ENCODE measurements at places on chromosomes 2 and 18.

GRCh38 chr2:231917280-231918066 lies 8.7 kb downstream of the NPPC start:
- no peak overlapping the region for H3K27ac ChIP-seq
- no peak for DNase-seq
- no peak overlapping the region for H3K4me3 ChIP-seq
- H3K36me3 ChIP-seq: no peaks in the 10 kb centered on the region

GRCh38 chr2:225122583-225123486 lies 80.6 kb upstream of the DOCK10 start:
- peak; percentile 41 for DNase-seq
- H3K36me3 ChIP-seq: no peaks in the 10 kb centered on the region
- H3K27me3 ChIP-seq: no peaks in the 10 kb centered on the region
- H3K27ac ChIP-seq: no peak overlapping the region
- peaks cover 2% of the 10 kb centered on the region for H3K4me1 ChIP-seq

DNA sequence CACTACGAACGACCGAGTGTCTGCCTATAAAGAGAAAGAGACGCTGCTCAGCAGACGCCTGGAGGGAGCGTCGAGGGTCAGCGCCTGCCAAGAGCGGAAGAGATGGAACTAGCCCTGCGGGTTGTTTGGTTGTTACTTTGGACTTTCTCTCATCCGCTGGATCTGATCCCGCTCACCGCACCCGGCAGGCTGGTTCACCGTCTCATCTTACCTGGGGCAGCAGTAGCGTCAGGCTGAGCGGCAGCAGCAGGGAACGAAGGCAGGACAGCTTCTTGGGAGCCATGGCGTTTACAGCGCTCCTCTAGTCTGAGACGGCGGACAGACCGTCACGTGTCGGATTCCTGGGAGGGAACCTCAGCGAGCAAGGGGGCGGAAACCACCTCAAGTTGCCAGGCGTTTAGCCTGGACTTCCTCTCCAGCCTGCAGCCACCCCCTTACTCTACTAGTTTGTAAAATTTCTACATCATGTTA lies 1.9 kb downstream of the GLB1L start:
- no peak for DNase-seq
- peak overlapping the region; percentile 43 for H3K4me3 ChIP-seq
- H3K27ac ChIP-seq: peak overlapping the region; percentile 68
- H3K36me3 ChIP-seq: peaks cover 28% of the 10 kb centered on the region
- no peaks in the 10 kb centered on the region for H3K27me3 ChIP-seq

DNA sequence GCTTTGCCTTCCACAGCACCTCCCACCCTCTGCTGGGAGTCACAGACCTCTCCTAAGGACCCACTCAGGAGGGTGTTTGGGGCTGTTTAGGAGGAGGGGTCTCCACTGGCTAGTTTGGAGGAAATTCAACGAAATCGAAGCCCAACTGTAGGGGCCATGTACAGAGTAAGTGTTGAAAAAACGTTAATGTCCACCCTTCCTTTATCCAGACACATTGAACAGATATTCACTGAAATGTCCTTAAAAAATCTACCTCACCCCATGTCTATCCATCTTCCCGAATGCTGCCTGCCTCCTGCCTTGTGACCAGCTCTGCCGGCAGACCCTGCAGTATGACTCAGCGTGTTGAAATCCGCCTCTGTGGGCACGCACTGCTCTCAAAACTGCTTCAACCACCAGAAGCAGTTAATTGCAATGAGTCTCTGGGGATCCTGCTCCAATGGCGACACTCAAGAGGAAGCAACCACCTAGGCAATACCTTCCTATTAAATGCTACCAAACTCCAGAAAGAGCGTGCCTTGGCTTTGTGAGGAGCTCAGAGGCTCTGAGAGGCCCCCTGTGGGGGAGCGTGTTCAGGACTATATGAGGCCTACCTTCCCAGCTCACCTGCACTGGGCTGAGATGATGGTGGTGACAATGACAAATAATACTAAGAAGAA lies 61.4 kb upstream of the RTN4 start:
- no peaks in the 10 kb centered on the region for H3K36me3 ChIP-seq
- H3K4me3 ChIP-seq: no peak overlapping the region
- H3K4me1 ChIP-seq: no peaks in the 10 kb centered on the region
- H3K27me3 ChIP-seq: no peaks in the 10 kb centered on the region
- DNase-seq: no peak

DNA sequence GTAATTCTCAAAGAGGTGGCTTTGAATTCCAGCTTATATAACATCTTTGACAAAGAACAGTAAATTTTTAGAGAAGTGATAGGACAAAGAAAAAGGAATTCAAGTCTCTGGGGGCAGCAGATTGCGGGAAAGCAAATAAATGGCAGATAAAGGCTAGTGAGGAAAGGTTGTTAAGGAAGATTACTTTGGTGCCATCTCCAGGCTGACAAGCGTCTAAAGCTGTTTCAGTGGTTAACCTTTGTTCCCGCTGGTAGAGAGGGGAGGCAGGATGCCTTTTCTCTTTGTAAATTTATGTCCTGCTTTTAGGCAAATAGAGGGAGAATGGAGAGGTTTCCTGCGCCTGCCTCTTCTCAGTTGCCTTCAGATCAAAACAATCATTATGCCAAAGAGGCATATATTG lies 431.2 kb upstream of the CHST9 start:
- DNase-seq: no peak
- no peak overlapping the region for H3K27ac ChIP-seq
- H3K4me1 ChIP-seq: no peaks in the 10 kb centered on the region
- no peak overlapping the region for H3K4me3 ChIP-seq
- H3K36me3 ChIP-seq: no peaks in the 10 kb centered on the region

- no peak overlapping the region for H3K4me3 ChIP-seq
- H3K27ac ChIP-seq: no peak overlapping the region
Measured at GRCh38 chr18:58047556-58047882, 3.5 kb downstream of the NEDD4L start.
